ENCODE measurements at places on chromosomes 3 and 15. TPM values are rescaled to one million over a fixed set of nuclear protein-coding genes. Genes with fewer than 3 reads are reported as not detected.

DNA sequence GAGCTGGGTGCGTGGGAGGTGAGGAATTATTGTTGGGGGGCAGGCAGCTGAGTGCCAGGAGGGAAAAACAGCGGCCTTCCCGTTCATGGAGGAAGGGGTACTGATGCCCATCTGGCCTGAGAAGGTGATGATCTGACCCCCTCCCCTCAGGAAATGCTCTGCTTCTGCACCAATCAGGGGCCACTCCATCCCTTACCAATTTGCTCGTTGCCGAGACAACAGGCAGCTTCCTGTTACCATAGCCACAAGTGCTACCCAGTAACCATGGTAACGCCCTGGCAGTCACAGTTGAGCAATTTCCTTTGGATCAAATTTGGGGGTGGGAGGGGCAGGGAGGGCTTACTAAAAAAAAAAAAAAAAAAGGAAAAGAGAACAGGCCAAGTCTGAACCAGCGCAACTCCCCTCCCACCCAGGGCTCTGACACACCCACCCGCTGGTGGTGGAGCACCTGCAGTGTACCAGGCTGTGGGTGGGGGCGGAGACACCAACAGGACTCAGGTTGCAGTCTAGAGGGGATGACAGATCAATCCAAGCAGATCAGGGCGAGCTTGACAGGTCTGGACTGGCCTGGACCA, 13.7 kb downstream of the CELF6 start:
- no peak for DNase-seq

DNA sequence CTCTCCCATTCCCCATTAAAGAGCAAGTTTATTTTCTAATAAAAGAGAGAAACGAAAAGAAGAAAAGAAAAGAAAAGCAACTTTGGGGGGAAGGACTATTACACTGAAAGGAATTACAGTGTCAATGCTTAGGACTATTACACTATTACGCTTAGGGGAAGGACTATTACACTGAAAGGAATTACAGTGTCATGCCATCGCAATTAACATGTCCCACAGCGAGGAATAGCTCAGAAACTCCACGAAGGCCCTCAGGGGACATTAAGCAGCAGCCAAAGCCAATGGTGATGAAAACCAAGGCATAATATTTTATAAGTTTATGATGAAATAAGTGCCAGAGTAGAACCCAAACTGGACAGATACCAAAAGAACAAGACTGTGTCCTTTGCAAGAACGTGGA, 22.1 kb upstream of the DET1 start:
- DNase-seq: no peak

GRCh38 chr3:77436908-77437307, 397.0 kb downstream of the ROBO2 start:
- DNase-seq: no peak

NPAP1 gene
- total RNA-seq: not detected

TTLL13 gene
- 0.34 TPM for total RNA-seq
